ENCODE measurements at places on chromosomes 1 and 21.

DNA sequence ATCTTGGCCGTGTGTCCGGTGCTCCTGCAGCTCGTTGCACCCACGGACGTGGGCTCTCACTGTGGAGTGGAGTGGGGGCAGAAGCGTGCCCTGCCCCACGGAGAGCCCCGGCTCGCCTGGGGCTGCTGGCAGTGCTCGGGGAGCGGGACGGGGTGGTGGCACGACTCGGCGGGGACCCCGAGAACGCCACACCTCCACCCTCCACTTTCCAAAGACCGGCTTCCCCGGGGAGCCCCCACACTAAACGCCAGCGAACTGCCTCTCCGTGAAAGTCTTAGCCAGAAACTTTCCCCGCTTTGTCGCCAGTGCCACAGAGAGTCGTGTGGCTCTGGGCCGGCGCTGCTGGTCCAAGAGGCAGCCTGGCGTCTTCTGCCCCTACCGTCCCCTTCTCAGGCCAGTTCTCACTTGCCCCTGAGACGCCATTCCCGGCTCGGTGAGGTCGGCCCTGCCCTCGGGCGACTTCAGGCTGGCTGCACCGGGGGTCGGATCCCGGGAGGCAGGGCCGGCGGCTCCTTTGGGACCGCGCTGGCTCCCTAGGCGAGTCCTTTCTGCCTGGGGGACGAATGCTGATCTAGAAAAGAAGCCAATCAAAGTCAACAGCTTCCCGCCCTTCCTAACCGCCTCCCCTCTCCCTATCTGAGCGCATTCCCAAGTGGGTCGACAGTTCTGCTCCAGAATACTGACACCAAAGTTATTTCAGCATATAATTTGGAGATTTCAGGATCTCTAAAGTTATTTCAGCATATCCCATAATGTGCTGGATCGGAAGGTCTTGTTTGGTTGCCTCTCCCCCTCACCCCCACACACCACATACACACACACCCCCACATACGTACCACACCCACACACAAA is 2.6 kb upstream of the SAMD13 start:
- no peak for DNase-seq

DNA sequence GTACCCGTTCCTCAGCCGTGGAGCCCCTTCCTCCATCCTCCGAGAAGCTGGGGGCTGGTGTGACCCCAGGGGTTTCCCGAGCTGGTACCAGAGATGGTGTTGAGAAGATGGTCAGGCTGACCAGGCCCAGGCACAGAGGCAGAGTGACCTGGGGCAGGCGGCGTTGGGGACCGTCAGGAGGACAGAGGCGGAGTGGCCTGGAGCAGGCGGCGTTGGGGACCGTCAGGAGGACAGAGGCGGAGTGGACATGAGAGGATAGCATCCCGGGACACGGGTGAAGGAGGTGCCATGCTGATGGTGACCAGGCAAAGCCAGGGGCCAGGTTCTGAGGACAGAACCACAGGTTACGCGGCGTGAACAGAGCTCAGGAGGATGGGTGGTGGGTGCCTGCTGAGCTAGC is 75.9 kb upstream of the TTC34 start:
- DNase-seq: no peak

DNA sequence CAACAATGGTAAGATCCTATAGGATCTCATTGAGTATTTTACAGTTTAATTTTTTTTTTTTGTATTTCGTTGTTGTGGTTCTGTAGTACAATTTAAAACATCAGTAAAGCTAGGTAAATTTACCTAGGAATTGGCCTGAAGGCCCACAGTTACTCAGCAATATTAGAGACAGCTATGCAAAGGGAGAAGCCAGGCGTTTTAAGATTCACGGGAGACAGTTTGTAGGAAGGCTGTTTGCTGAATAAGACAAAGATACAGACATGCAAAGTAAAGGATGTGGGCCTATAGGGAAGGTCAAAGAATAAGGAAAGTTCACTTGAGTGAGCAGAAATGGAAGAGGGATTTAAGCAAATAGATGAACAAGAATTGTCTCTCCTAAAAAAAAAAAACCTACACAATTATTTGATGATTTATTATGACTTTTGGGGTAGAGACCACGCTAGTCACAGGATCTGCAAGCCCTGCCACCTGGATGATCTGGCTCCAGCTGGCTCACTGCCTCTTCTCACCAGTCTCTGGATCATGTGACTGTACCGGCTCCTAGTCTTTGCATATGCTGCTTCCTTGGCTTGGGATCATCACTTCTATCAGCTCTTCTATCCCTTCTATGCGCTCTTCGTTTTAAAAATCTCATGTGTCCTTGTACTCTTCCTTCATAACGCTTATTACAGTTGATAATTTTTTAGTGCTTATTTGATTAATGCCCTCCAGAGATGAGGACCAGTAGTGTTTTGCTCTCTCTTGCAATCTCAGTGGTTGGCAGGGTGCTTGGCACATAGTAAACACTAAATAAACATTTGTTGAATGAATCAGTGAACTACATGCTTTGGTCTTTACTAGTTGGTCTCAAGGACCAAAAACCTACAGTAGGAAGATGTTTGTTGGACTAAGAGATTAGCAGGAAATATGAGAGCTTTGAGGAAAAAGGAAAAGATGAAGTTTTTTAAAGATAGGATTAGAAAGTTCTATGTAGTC is 14.1 kb downstream of the DYRK1A start:
- DNase-seq: no peak

GRCh38 chr1:30036666-30037065 is 686.7 kb downstream of the MATN1 start:
- DNase-seq: no peak

DNA sequence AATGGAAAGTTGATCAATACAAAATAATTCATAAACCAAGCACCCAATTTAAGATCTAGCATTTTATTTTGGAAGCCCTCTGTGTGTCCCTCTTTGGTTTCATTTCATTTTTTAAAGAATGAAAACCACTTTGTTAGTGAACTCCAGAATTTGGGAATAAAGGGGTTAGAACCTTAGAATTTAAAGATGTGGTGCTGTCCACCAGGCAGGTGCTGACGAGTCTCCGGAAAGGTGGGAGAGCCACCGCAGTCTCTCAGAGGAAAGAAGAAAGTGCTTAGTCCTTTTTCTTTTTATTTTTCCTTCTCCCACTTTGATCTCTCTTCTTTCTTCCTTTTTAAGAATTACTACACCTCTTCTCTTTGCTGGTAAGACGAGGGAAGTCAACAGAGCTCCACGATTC is 20.5 kb upstream of the HIVEP3 start:
- DNase-seq: no peak

GRCh38 chr21:45999581-46000181 is 18.1 kb downstream of the COL6A1 start:
- DNase-seq: no peak

GRCh38 chr1:229563701-229564100 is 5.2 kb upstream of the ABCB10 start:
- no peak for DNase-seq

GRCh38 chr1:49204720-49205119 is 428.0 kb upstream of the BEND5 start:
- no peak for DNase-seq

DNA sequence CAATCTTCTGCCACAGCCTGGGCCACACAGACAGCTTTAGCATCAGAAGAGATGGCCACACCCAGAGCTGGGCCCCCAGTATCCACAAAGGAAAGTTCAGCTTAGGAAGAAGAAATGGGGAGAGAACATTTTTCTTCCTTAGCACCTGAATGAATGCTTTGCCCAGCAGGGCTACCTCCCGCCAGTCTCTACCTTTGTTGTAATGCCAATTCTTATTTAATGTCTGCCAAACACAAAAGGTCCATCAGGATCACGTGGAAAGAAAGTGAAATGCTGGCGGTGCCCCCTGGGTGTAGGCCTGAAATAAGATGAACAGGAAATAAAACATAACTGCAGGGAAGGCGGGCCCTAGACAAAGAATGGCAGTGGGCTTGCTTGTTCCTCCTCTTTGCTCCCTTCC is 125.6 kb downstream of the CACNA1E start:
- DNase-seq: no peak

DNA sequence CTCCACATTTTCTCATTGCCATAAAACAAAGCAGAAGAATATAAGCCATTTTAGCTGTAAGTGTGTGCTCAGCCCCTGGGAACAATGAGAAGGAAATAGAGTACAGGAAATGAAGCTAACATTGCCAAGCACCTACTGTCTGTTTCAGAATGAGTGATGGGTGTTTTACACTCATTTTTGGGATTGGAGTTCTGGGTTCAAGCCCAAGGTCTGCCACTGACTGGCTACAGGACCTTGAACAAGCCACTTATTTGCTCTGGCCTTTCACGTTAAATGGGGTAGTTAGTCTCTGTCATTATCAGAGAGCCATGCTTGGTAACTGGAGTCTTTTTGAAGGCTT is 80.7 kb upstream of the KAZN start:
- DNase-seq: no peak

DNA sequence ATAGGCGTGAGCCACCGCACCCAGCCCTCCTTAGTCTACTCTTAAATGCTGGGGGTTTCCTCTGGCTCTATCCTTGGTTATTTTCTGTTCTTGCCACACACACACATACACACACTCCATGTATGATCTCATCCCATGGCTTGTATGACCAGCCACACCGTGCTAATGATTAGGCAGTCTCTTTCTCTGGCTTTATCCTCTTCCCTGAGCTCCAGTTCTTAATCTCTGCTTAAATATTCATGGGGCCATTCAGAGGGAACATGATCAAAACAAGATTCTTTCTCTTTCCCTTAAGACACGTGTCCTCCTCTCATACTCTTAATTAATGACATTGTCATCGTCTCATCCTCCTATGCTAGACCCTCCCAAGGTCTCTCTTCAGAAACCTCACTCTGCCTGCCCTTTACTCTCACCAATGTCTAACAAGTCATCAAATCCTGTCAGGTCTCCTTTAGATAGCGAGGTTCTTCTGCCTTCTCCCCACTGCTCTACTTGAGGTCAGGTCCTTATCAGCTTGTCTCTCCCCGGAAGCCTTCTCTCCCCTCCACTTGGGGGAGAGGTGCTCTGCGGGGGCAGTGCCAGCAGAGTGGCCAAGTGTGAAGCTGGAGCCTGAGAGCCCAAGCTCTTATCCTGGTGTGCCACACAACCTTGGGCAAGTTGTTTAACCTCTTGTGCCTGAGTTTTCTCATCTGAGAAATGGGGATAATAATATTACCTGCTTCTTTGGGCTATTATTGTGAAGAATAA is 83.0 kb upstream of the GNG12 start:
- DNase-seq: no peak

GRCh38 chr1:15542388-15543250 is 16.0 kb downstream of the DNAJC16 start:
- DNase-seq: no peak

DNA sequence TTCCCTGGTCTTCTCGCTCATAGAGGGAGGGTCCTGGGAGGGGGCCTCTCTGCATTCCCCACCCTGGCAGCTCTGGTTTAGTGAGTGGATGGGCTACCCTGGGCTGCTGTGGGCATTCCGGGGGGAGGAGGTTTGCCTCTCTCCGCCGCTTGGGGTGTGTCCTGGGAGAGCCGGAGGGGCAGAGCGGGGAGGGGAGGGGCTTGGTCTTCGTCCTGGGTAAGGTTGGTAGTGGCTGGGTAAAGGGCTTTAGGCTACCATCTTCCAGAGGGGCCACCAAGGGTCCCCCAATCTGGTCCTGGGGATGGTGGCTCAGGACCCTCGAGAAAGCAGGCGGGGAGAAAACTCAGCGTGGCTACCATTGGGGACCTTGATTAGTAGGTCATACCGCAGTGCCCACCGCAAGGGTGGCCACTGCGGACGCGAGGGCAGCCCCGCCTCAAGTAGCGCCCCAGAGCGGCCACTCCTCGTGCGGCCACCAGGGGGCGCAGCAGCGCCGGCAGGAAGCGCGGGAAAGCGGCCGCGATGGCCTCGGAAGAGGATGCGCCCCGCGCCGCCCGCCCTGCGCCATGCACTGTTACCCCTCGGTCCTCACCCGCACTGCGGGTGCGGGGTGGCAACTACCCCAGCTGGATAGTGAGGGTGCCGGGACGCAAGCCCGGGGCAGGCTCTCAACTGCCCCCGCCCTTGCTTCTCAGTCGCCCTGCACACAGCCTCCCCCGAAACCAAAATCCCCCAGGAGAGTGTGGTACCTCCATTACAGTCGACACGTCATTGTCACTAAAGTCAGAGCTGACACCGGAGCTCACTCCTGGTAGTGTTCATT is 44.1 kb upstream of the SLC25A33 start:
- no peak for DNase-seq

All from NCI-H1436 treated with DMSO at 0.1 percent for 48 hours (cell line).